ENCODE measurements at places on chromosomes 13 and 19. TPM values are rescaled to one million over a fixed set of nuclear protein-coding genes. Genes with fewer than 3 reads are reported as not detected.

The LILRB3 gene
- not detected for total RNA-seq

The KIR3DL1 gene
- not detected for total RNA-seq

The MAMSTR gene
- 0.99 TPM for total RNA-seq

The CYP2A6 gene
- total RNA-seq = not detected

The CLEC4G gene
- not detected for total RNA-seq

The DZIP1 gene
- 29.5 TPM for total RNA-seq

The ELSPBP1 gene
- total RNA-seq = not detected

The TBXA2R gene
- total RNA-seq = 0.77 TPM

The NOTCH3 gene
- total RNA-seq = 26.4 TPM

The DNAAF3 gene
- 0.17 TPM for total RNA-seq

The SIGLEC10 gene
- total RNA-seq = not detected

The ZIC2 gene
- not detected for total RNA-seq

The TNNI3 gene
- total RNA-seq = not detected

The CRB3 gene
- 0.17 TPM for total RNA-seq

The ZSCAN4 gene
- not detected for total RNA-seq

The ZNF681 gene
- 0.66 TPM for total RNA-seq

The MOB3A gene
- total RNA-seq = 12.8 TPM

The SIGLEC11 gene
- total RNA-seq = not detected
